Activated CD8-positive, alpha-beta memory T cell treated with anti-CD3 and anti-CD28 coated beads for 1 hour (primary cell): ENCODE measurements at places on chromosomes 6 and 20.

DNA sequence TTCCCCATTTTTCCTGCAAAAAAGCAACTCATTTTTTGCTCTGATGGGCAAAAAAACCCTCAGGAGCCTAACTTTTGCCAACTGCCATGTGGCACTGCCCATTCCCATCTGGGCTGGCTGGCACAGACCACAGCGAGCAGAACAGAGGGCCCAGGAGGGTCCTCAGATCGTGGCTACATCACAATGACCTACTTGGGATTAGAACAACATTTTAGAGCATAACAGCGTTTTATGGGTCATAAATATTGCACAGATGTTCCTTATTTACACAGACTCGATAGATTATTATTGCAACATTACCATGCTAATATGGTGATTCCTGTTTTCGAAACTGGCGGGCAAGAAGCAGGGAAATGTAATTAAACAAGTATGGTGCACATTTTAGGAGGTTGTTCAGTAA, 28.0 kb downstream of the PTPRT start:
- no peak for DNase-seq

DNA sequence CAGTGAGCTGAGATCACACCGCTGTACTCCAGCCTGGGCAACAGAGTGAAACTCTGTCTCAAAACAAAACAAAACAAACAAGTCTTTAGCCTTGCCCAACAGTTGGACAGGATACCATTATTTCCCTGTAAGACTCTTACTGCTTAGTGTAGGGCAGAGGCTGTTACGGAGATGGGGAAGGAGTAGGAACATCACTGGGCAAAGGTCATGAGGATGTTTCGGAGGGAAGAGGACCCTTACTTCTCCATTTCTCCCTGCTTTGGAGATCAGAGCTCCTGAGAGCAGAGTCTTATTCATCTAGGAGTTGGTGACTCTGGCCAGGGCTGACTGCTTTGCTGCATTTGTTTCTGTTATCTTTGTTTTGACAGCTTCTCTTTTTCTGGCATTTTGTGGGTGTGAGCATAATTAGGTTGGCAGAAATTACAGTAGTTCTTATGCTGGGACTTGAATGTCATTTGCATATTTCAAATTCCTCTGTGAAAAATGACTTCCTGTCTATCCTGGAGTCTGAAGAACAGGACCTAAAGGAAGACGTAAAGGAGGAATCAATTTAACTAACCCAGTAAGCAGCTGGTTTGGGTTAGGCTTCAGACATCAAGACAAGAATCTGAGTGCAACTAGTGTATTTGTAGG, 89.0 kb downstream of the CDS2 start:
- DNase-seq: no peak

GRCh38 chr20:56540415-56540814, 7.4 kb downstream of the FAM209B start:
- no peak for DNase-seq

GRCh38 chr20:9919271-9920014, 80.6 kb upstream of the PAK5 start:
- DNase-seq: no peak

GRCh38 chr6:11851387-11851786, 72.8 kb upstream of the ADTRP start:
- DNase-seq: no peak

- no peak for DNase-seq
Observed at GRCh38 chr6:90596967-90597539, 10.2 kb upstream of the MAP3K7 start.

DNA sequence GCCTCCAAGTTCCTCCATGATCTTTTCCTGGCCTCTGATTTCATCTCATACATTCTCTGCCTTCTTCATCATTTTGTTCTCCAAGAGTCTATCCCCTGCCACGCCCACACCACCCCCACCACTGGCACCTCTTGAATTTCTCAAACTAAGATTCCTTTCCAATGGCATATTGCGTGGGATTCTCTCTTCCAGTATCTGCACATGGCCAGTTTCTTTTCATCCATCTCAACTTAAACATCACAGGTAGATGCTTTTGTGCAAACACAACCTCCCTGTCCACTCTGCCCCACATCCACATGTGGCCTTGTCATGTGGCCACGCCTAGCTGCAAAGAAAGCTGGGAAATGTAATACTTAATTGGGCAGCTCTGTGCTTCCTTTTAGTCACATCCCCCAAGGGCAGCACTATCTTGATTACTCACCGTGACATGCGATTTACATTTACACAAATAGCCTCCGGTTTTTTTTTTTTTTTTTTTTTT, 33.4 kb upstream of the ZMYND8 start:
- DNase-seq: no peak
